ENCODE measurements at places on chromosomes 16 and 17.

- peak; percentile 33 for DNase-seq
Observed at GRCh38 chr16:87017371-87018012, 299.7 kb downstream of the C16orf95 start.

GRCh38 chr17:50581316-50581715, 20.8 kb downstream of the CACNA1G start:
- DNase-seq = no peak

DNA sequence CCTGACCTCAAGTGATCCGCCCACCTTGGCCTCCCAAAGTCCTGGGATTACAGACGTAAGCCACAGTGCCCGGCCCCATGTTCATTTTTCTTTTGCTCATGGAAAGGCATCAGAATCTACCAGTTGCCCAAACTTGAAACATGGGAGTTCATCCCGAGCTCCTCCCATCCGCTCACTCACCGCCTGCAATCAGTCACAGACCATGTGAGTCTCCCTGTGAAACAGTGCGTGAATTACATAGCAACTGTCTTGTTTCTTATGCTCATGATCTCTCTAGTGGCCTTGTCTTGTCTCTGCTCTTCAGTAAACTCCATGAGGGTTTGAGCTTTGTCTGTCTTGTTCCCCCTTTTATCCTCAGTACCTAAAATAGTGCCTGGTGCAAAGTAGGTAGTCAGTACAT, 52.1 kb upstream of the TNRC6A start:
- no peak for DNase-seq

DNA sequence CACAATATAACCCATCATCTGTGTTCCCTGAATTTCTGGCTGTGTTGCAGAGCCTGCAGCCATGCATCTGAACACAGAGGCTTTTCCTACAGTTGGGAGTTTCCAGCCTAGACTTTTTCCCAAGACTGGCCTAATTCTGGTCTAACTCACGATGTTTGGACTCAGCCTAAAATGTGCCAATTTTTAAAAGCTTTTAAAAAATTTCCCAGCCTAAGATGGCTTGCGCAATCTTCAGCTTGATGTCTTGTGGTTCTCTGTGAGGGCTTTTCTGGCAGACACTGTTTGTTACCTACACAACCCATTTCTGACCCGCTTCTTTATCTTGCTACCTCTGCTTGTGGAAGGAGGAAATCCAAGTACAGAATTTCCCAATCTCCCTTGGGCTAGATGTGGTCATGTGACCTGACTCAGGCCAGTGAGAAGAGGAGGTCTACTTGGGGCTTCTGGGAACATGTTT, 72.7 kb upstream of the GAS7 start:
- DNase-seq = no peak

DNA sequence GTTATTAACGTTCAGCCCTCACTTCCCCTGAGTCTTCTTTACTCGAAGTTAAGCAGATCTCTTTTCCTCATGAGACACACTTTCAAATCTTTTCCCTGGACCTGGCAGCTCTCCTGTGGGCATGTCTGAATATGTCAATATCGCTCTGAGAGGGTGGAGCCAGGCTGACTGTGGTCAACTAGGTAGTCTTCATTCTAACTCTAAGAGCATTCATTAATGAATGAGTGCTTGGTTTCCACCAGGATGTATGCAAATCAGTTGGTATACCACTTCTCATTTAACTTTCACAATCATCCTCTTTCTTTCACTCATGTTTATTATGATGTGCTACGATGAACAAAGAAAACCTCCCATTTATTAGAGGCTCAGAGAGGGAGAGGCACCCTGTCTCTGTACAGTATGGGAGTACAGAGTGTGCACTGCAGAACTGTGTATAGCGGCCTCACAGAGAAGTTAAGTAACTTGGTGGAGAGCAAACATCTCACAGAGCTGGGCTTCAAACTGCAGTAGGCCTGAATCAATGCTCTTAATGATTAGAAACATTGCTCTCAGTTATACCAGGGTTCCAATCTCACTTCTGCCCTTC, 39.9 kb downstream of the OTOA start:
- DNase-seq = no peak
